ENCODE measurements at places on chromosomes 3 and 15. TPM values are rescaled to one million over a fixed set of nuclear protein-coding genes. Genes with fewer than 3 reads are reported as not detected.

DNA sequence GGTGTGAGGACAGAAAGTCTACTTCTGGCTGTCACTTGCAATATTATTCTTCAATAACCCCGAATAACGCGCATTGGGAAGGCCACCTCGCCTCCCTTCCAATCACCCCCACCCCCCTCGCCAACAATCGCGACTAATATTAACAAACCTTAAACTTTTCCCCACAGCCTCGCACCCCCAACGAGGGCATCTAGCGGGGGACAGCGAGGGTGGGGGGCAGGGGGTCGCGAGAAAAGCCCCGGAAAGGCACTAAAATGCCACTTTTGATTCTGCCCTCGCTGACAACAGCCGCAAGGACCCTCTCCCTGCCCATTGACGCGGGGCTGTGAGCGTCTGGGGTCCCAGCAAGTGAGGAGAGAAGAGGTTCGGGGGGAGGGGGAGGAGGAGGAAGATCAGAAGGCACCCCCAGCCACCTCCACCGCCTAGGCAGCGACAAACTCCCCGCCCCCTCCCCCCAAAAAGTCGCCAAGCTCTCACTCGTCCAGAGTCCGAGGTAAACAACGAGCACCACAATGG, 868 bp downstream of the SATB1 start:
- no peak for DNase-seq

DNA sequence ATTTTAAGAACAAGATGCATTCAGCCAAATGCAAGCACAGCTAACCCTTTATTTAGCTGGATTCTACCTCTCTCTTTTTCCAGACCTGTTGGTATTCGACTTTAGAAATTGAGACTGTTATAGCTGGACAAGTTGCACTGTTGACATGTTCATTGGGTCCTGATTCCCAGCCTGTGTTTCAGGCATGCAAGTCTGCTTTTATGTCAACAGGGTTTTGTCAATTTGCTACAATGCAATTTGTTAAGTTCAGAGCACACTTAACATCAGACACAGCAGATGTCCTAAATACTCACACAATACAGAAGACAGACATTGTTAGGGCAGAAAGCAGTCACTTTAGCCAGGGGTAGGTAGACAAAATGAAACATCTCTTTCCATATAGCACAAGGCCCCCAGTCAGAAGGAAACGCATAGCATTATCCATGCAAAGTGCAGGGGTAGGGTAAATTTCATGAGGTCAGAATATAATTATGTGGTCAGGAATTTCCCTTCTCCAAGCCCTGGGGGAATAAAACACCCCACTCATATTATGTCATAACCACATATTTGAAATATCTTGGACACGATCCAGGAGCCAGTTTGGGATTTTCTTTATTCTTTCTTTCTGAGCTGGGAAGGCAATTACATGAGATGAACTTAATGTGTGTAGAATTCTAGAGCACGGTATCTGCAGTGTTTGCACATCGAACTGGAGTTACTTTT, 504.1 kb downstream of the NTRK3 start:
- no peak for DNase-seq

DNA sequence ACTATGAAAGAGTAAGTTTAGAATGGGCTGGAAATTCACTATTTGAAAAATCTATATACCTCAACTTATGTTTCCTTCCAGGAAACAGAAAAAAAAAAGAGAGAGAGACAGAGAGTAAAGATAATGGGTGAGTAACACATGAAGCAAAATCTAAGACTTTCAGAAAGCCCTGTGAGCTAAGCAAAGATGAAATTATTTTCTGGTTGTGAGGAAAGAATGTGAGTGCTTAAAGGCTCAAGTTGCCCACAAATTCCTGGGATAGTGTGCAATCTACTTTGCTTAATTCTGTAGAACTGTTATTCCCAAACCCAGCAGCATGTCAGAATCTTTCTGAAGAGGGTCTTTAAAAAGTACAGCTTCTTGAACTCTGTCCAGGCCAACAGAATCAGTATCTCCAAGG, 337.7 kb upstream of the AGTR1 start:
- no peak for DNase-seq

DNA sequence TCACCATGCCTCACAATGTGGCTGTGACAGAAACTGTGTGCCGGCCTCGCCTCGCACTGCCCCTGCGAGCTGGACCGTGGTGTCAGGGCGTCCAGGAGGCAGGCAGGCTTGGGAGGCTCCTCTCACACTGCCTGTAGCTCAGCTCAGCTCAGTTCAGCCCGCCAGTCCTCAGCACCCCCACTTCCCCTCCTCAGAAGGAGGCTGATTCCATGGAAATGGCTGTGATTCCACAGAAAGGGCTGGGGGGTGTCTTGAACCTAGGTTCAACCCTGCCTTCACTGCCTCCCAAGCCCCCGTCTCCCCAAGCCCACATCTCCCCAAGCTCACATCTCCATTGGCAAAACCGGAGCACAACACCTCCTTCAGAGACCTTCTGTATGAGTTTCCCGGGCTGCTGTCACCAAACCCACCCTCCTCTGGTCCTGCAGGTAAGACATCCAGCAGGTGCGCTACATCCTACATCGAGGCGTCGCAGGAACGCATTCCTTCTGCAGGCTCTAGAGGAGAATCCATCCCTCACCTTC, 94.0 kb downstream of the OCA2 start:
- no peak for DNase-seq

DNA sequence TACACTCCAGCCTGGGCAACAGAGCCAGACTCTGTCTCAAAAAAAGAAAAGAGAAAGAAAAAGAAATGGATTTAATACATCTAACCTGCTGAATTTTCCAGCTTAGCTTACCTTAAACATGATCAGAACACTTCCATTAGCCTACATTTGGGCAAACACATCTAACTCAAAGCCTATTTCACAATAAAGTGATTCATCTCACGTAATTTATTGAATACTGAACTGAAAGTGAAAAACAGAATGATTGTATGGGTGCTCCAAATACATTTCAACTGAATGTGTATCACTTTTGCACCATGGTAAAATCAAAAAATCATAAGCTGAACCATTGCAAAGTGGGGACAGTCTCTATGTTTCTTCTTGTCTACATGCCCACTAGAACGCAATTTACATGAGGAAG, 9.0 kb downstream of the PIK3R4 start:
- DNase-seq, result no peak

- DNase-seq, result no peak
Measured at GRCh38 chr15:85611361-85611760, 183.4 kb downstream of the KLHL25 start.

- no peak for DNase-seq
Measured at GRCh38 chr3:66722675-66723074, 221.9 kb upstream of the LRIG1 start.

DNA sequence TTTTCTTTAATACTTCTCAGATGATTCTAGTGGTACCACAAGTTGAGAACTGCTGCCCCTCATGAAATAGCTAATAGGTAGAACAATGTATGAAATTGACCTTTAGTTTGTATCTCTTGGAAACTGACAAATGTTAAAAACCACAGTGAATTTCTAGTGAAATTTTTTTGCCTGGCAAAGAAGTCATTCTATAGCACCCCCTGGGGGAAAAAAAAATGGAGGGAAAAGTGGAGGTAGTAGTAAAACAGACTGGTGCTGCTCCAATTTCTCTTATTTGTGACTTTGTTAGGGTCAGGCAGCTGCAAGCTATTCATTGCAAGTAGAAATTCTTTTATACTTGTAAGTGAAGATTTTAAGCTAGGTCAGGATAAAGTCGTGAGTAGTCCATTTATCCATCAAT, 605.0 kb downstream of the NLGN1 start:
- DNase-seq, result no peak

DNA sequence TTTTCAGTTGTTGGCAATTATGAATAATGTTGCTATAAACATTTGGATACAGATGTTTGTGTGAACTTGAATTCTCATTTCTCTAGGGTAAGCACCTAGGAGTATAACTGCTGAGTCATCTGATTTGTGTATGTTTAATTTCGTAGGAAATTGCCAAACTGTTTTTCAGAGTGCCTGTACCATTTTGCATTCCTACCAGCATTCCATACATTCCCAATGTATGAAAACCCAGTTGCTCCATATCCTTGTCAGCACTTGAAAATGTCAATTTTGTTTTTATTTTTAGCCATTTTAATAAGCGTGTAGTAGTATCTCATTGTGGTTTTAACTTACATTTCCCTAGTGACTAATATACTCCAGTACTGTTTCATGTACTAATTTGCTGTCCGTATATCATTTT, 98.5 kb upstream of the TSC22D2 start:
- DNase-seq, result no peak

DNA sequence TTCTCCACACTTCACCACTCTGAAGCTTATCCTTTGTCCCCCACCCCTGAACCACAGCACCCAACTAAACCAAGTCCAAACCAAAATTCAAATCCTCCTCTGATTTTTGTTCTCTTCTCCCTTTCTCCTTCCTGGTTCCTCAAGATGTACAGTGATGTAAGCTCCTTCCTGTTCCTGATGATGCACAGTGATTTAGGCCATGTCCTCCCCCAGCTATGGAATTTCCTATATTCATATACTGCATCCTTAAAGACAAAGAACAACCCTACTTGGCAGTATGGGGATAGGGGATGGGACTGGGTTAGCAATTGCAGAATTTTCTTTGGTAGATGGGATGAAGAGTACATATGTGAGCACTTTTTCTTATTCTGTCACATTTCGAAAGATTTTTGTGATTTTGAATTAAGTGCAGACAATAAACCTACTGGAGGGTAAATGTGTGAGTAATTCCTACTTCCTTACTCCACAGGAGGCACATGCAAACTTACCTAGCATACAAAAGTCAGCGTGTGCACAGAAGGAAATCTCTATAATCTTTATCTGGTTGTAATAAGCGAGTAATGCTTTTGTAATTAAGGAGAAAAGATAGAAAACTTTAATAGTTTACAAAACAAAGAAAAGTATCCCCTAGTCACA, 125.0 kb downstream of the ANO10 start:
- DNase-seq, result no peak

DNA sequence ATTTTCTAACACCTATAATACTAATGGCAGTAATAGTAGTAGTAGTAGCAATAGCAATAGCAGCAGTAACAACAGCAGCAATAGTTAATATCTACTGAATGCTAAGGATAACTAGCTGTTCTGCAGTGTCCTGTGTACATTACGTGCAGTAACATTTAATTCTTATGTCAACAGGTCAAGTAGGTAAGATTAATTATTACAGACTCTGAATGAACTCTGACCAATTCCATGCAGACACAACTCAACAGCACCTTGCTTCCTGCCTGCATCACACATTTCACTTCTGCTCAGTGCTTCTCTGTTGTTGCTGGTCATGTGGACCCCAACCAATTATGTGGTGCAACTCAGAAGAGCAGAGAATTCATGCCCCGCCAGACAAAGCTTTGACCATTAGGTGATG, 39.9 kb upstream of the ARHGEF26 start:
- DNase-seq, result no peak

- no peak for DNase-seq
Measured at GRCh38 chr3:98038876-98039275, 3.8 kb upstream of the GABRR3 start.

Gene MKRN3
- total RNA-seq, result 0.80 TPM

Gene CCR3
- total RNA-seq, result not detected

Gene VGLL3
- total RNA-seq, result not detected

Gene ITPKA
- total RNA-seq, result 7.1 TPM

Gene GSK3B
- total RNA-seq, result 26.3 TPM
